ENCODE measurements at places on chromosomes 11 and 22.

DNA sequence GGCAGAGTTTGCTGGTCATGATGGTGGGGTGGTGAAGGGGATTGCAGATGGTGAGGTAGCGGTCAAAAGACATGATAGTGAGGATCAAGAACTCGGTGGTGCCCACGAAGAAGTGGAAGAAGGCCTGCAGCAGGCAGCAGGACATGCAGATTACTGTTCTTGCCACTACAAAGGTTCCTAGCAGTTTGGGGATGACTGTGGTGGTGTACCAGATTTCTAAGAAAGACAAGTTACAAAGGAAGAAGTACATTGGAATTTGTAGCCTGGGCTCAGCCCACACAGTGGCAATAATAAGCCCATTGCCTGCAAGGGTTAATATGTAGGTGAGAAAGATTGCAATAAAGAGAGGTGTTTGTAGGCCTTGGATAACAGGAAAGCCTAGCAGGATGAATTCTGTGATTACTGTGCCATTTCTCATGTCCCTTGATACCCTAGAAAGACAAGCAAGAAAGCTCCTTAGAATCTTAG, at the start of gene OR6X1:
TSS of gene OR6X1 (minus strand) at position 418 of the 468 bp plus-strand sequence. CDS start at position 418, 0 bp downstream.
- no peak for DNase-seq

- DNase-seq, result no peak
Measured at GRCh38 chr11:81804858-81805257, 928.8 kb downstream of the FAM181B start.

GRCh38 chr22:47128622-47129215, 366.3 kb downstream of the TBC1D22A start:
- DNase-seq, result no peak

- DNase-seq, result no peak
Measured at GRCh38 chr11:8239040-8239439, 24.6 kb downstream of the LMO1 start.

GRCh38 chr11:69321877-69322361, 28.0 kb downstream of the MYEOV start:
- no peak for DNase-seq

DNA sequence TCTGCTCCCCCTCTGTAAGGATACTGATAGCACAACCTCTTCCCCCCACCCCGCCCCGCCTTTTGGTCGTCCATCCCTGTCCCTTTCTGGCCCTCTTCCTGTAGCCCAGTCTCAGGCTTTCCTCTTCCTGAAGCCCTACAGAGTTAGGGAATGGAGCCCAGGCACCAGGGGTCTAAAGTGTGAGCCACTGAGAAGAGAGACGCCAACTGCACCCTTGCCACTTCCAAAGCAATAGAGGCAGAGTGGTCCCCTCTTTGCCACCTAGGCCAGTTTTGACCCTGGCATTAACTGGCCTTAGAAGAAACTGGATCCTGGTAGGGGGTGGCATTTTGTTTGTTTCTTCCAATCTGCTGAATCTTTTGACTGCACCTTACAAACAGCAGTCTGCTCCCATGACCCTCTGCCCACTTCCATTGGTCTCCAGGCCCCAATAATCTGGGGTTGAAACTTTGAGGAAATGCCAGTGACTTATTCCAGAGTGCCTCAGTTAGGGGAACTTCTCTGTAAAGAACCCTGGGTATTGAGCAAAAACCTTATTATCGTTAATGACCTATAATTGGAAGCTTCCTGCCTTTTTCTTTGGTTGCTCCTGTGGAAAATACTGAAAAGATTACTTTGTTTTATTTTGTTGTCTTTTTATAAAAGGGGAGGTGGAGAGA, 9.7 kb upstream of the GRK2 start:
- DNase-seq, result no peak

Data from fibroblast of the conjunctiva (primary cell).